ENCODE measurements at places on chromosomes 1 and 21. TPM values are rescaled to one million over a fixed set of nuclear protein-coding genes. Genes with fewer than 3 reads are reported as not detected.

Gene CYP4A22
- total RNA-seq, result not detected

Gene BNIPL
- total RNA-seq, result 168 TPM

Gene RGS4
- total RNA-seq, result 0.26 TPM

Gene ARHGEF16
- total RNA-seq, result 20.9 TPM

Gene INTS11
- total RNA-seq, result 61.5 TPM

Gene AMY1C
- not detected for total RNA-seq

Gene DRAXIN
- total RNA-seq, result not detected

Gene ZNF593OS
- total RNA-seq, result not detected

Gene LCE6A
- total RNA-seq, result not detected

Gene RNU1-2
- under 0.01 TPM for total RNA-seq

Gene RGS7
- not detected for total RNA-seq

Gene TRPM2
- total RNA-seq, result 0.40 TPM

Gene CTSS
- total RNA-seq, result 23.0 TPM

Gene LCE2B
- not detected for total RNA-seq

Gene PRAMEF2
- not detected for total RNA-seq

Gene CNN3
- 205 TPM for total RNA-seq

Gene HES2
- 50.6 TPM for total RNA-seq

Gene SPRR1B
- total RNA-seq, result 889 TPM

Gene FABP3
- total RNA-seq, result not detected
